ENCODE measurements at places on chromosomes 13 and 19.

GRCh38 chr13:36850790-36851438, 31.9 kb downstream of the RFXAP start:
- no peak overlapping the region for H3K27ac ChIP-seq
- H3K27me3 ChIP-seq: no peaks in the 10 kb centered on the region
- no peak overlapping the region for H3K4me3 ChIP-seq
- no peaks in the 10 kb centered on the region for H3K36me3 ChIP-seq
- DNase-seq: no peak

DNA sequence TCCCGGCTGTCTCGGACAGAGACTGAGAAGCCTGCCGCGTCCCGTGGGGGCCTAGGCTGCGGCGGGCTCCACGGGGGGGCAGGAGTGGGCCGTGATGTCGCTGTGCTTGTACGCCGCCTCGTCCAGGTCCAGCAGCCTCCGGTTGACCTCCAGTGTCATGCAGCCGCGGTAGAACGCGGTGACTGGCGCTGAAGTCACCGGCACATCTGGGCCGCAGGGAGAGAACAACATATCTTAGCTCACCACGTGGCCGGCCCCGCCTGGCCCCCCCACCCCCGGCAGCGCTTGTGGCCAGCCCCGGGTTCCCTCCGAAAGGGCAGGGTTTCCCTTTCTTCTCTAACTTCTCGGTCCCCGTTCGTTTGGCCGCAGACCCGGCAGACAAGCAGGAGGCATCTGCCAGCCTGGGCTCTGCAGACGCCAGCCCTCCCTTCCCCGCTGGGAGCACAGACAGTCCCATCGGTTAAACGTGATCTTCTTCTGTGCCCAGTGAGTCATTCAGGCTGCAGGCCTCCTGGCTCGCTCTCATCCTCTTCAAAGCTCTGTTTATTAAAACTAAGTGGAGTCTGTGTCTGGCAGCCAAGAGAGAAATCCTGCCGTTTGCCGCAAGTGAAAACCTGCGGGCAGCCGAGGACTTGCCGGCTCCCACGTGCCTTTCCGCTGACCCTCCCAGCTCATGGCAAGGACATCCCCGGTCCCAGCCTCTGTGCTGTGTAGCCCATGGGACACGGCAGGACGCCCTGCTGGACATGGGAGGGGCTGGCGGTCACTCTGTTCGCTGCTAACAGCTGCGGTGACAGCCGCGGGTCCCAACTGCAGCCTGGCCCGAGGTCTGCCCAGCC, 42.8 kb downstream of the GAS6 start:
- DNase-seq: peak; percentile 99
- peak overlapping the region; percentile 75 for H3K27ac ChIP-seq
- no peak overlapping the region for H3K4me3 ChIP-seq
- no peaks in the 10 kb centered on the region for H3K27me3 ChIP-seq

GRCh38 chr19:5693195-5694166, 3.4 kb downstream of the RPL36 start:
- peaks cover 75% of the 10 kb centered on the region for H3K36me3 ChIP-seq
- H3K27ac ChIP-seq: no peak overlapping the region
- DNase-seq: no peak

- H3K27ac ChIP-seq: no peak overlapping the region
- no peaks in the 10 kb centered on the region for H3K27me3 ChIP-seq
- H3K36me3 ChIP-seq: no peaks in the 10 kb centered on the region
- peaks cover 1% of the 10 kb centered on the region for H3K4me1 ChIP-seq
- no peak for DNase-seq
These were observed 203.4 kb downstream of the NDFIP2 start for GRCh38 chr13:79684371-79684770.

- H3K4me1 ChIP-seq: no peaks in the 10 kb centered on the region
- no peaks in the 10 kb centered on the region for H3K36me3 ChIP-seq
- H3K4me3 ChIP-seq: no peak overlapping the region
- no peak overlapping the region for H3K27ac ChIP-seq
- no peak for DNase-seq
These were observed 65.6 kb downstream of the ADGRE1 start for GRCh38 chr19:6952956-6953355.

DNA sequence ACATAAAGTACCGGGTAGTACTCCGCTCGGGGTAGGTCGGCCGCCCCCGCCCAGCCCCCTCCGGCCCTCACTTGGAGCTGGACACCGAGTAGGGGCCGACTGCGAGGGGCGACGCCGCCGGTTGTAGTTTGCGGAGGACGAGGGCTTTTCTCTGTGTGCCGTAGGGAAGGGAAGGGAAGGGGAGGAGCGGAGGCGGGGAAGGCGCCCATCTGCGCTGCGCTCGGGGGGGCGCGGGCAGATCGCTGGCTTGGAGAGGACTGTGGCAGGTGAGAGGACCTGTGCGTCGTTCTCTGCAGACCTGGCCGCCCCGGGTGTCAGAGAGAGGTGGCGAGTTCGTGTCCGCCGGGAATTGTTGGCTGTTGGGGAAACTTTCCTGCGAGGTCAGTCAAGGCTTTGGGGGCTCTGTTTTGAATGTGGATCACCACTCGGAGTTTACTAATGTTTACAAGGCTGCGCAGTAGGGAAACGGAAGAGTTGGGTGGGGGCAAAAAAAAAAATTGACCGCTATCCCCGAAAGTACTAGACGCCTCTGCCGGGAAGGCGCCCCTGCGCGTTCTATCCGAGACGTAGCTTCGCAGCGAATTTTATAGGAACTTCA, 1.4 kb downstream of the ING1 start:
- no peaks in the 10 kb centered on the region for H3K27me3 ChIP-seq
- H3K36me3 ChIP-seq: peaks cover 9% of the 10 kb centered on the region
- no peak for DNase-seq
- peaks cover 11% of the 10 kb centered on the region for H3K4me1 ChIP-seq

All from mesenchymal stem cell (in vitro differentiated cells and primary cell).